Activated T-helper 1 cell treated with anti-CD3 and anti-CD28 coated beads, Interleukin-12 subunit alpha, Interleukin-12 subunit beta, Interleukin-2, Interleukin-4 antibody, amounts not matched to agents 30 ng/mL and 10 ng/mL and 1 ng/mL, durations not matched to agents 14 hours and 24 hours and 36 hours (primary cell): ENCODE measurements at places on chromosomes 7 and 10. TPM values are rescaled to one million over a fixed set of nuclear protein-coding genes. Genes with fewer than 3 reads are reported as not detected.

The GIMAP5 gene
- 53.8 and 59.7 TPM in 2 replicates for total RNA-seq

The TMEM120A gene
- total RNA-seq, result 44.3 and 49.9 TPM in 2 replicates

The NKX1-2 gene
- total RNA-seq, result not detected in 2 replicates

The SFMBT2 gene
- 38.3 and 39.1 TPM in 2 replicates for total RNA-seq

The PLEKHA1 gene
- 4.1 and 5.6 TPM in 2 replicates for total RNA-seq
